ENCODE measurements at places on chromosomes 6 and 20. TPM values are rescaled to one million over a fixed set of nuclear protein-coding genes. Genes with fewer than 3 reads are reported as not detected.

Gene PSORS1C1
- total RNA-seq = 11.0 TPM

GRCh38 chr6:32194825-32195651 is 2.6 kb upstream of the GPSM3 start:
- H3K36me3 ChIP-seq = peaks cover 55% of the 10 kb centered on the region
- peak; percentile 65 for DNase-seq
- peaks cover 2% of the 10 kb centered on the region for H3K27me3 ChIP-seq
- H3K27ac ChIP-seq = peak overlapping the region; percentile 99

DNA sequence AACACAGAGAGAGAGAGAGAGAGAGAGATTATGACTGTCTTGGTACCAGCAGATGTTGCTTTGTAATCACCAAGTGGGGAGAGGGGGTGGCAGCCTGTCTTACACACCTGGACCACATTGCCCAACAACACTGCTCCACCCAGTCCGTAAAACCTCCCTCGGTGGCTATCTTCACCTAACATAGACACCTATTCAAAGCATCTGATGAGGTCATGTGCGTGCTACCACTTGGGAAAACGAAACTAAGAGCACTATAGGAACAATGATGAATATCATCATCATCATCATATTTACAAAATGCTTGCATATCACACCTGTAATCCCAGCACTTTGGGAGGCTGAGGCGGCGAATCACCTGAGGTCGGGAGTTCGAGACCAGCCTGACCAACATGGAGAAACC is 24.1 kb upstream of the SALL4 start:
- H3K36me3 ChIP-seq = no peaks in the 10 kb centered on the region
- DNase-seq = no peak
- H3K27ac ChIP-seq = no peak overlapping the region
- no peak overlapping the region for H3K4me3 ChIP-seq

DNA sequence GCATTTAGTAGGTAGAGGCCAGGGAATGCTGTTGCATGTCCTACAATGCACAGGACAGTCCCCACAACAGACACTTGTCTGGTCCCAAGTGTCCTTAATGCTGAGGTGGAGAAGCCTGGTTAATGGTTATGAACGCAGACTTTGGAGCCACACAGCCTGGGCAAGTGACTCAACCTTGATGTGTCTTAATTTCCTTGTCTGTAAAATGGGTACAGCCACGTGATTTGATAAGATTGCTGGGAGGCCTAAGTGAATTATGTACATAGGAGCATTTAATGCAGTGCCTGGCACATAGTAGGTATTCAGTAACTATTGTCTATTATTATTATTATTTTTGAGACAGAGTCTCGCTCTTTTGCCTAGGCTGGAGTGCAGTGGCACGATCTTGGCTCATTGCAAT is 11.4 kb downstream of the KCNG1 start:
- H3K36me3 ChIP-seq = no peaks in the 10 kb centered on the region
- H3K4me3 ChIP-seq = no peak overlapping the region
- no peak for DNase-seq
- H3K4me1 ChIP-seq = peaks cover 11% of the 10 kb centered on the region
- H3K27me3 ChIP-seq = peaks cover 26% of the 10 kb centered on the region
- no peak overlapping the region for H3K27ac ChIP-seq

- H3K4me1 ChIP-seq = no peaks in the 10 kb centered on the region
- DNase-seq = no peak
- H3K27ac ChIP-seq = no peak overlapping the region
These were observed 154.9 kb downstream of the FOXA2 start for GRCh38 chr20:22429175-22430153.

DNA sequence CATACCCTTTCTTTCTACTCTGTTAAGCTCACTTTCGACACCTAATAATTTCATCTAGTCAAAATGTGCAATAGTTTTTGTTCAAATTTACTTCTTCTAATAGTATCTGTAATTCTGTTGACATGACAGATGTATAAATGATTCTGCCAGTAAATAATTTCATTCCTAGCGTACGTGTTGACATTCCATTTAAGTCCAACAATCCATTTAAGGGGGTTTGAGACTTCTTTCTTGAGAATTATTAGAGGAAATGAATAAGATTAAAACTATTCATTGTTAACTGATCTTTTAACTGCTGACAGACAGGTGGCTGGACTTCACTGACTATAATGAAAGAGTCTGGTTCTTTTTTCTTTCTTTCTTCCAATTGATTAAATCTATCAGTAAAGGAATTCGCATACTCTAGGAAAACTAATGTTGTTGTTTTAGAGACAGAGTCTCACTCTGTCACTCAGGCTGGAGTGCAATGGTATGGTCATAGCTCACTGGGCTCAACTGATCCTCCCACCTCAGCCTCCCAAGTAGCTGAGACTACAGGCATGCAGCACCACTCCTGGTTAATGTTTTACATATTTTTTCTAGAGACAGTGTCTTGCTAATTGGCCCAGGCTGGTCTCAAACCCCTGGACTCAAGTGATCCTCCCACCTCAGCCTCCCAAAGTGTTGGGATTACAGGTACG is 55.9 kb downstream of the MAP3K5 start:
- no peaks in the 10 kb centered on the region for H3K27me3 ChIP-seq
- H3K4me1 ChIP-seq = peaks cover 14% of the 10 kb centered on the region
- no peak overlapping the region for H3K27ac ChIP-seq
- H3K36me3 ChIP-seq = no peaks in the 10 kb centered on the region

GRCh38 chr6:118356054-118356453 is 192.0 kb upstream of the PLN start:
- no peak overlapping the region for H3K27ac ChIP-seq
- no peaks in the 10 kb centered on the region for H3K4me1 ChIP-seq
- no peak overlapping the region for H3K4me3 ChIP-seq
- H3K27me3 ChIP-seq = no peaks in the 10 kb centered on the region

DNA sequence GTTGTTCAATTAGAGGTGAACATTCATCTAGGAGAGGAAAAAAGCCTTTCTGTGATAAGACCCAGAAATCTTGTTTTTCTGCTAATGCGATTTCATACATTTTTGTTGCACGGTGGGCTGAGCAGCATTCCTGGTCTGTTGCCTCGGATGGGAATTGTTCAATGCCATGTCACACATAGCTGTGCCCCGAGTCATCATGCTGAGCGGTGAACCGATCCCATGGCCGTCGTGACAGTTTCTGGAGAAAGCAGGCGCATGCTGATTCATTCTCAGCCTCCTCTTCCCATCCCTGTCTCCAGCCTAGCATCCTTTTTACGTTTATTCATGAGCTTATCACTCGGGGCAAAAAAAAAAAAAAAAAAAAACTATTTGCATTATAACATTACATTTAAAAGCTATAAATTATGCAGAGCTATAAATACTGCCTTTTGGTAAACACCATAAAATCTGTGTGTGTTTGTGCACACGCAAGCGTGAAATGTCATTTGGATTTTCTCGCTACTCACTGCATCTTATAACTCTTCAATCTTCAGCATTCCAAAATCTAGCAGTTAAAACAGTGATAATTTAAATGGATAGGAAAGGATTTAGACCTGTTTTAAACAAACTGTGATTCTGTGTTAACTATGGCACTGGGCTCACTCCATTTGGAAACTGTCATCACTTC is 58.9 kb upstream of the IFNGR1 start:
- no peaks in the 10 kb centered on the region for H3K4me1 ChIP-seq
- no peaks in the 10 kb centered on the region for H3K36me3 ChIP-seq
- no peak for DNase-seq
- no peak overlapping the region for H3K4me3 ChIP-seq
- H3K27me3 ChIP-seq = peaks cover 20% of the 10 kb centered on the region

Data from Calu3 (cell line).